Right ventricle myocardium inferior (tissue), 1 donor: ENCODE measurements at places on chromosomes 2 and 18. TPM values are rescaled to one million over a fixed set of nuclear protein-coding genes. Genes with fewer than 3 reads are reported as not detected.

Gene LRP1B
- not detected for total RNA-seq

DNA sequence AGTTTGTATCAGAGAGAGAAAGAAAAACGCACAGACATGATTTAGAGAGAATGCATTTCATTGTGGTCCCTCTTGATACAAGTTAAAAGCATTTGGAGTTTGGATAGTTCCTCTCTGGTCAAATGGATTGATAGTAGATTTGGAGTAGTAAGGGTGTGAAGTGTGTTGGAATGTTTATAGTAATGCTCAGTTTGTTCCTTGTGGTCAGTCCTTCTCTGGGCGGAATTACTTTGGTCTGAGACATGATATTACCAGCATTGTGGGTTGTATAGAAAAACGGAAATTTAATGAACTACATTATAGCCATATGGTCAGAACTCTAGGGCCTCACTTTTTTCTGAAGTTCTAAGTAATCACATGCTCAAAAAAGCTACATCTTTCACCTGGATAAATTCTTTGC lies 178.9 kb downstream of the AGAP1 start:
- DNase-seq = no peak

DNA sequence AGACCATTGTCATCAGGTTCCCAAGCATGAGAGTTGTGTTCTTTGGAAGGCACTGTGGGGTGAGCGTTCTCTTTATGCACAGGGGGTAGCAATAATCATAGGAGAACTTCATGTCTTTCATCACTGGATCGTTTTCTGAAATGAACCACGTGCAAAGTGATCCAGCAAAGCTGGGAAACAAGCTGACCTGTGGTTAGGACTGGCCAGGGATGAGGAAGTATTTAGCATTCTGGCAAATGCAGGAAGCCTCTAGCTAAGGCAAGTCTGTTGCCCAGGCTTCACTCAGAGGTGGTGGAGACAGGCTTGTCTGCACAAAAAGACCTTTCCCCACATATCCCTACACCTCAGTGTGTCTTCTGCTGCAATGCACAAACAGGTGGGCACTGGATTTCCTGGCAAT lies 58.6 kb downstream of the MMADHC start:
- no peak for DNase-seq

Gene SLC9A4
- not detected for total RNA-seq

Gene INSIG2
- 13.0 TPM for total RNA-seq

Gene GRB14
- total RNA-seq = 22.1 TPM
